Muscle of arm (tissue), 14 donors: ENCODE measurements at places on chromosomes 3 and 15.

GRCh38 chr15:31060429-31061140 is 40.9 kb downstream of the TRPM1 start:
- no peak for DNase-seq

- DNase-seq = no peak
Measured at GRCh38 chr15:57761562-57761961, 55.0 kb downstream of the POLR2M start.

GRCh38 chr3:66480666-66481065 is 20.2 kb downstream of the LRIG1 start:
- no peak for DNase-seq

DNA sequence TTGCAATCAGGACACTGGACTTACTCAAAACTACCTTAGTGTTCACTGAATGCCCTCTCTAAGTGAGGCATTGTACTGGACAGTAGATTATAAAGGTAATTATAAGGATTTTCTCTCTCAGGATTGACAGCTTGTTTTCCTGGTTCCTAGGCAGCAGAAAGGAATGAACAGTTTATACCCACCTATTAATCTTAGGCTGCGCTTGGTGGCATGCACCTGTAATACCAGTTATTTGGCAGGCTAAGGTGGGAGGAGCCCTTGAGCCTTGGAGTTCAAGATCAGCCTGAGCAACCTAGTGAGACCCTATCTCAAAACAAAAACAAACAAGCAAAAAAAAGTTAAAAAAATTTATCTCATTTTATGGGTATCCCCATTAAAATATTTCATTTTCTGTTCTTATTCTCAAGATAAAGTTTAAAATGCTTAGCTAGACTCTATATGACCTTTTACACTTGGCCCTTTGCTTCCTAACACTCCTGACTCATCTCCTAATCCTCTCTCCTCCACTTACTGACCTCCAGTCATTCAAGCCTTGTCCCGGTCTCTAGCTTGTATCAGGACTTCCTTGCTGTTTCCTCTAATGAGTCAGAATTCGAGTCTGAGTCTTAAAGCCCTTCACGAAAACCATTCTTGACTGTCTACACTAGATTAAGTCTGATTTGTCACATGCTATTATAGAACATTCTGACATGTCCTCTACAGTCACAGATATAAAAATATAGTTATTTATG is 348.6 kb downstream of the NLGN1 start:
- no peak for DNase-seq

DNA sequence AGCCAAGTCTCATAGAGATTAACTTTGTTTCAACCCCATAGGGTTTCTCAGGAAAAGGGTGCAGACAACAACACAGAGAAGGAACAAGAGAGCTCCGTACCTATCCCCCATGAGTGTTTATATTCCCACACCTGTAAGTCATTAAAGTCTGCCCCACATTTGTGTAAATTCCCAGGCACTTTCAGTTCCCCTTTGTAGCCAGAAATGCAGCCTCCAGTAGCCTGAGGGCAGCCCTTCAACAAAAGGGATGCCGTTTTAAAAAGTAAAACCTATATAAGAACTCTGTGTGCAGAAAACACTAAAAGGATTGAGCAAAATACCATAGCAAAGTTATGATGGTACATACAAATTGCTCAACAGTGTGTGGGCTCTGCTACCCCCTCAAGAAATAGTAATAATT is 59.7 kb upstream of the TMEM108 start:
- no peak for DNase-seq
